Stimulated activated CD4-positive, alpha-beta T cell treated with anti-CD3 and anti-CD28 coated beads, Interleukin-12 subunit alpha, Interleukin-12 subunit beta, amount 100 ng/mL, for 24 hours (primary cell): ENCODE measurements at places on chromosomes 5 and 9.

GRCh38 chr9:16069671-16070454 lies 517.0 kb downstream of the CCDC171 start:
- DNase-seq = no peak

DNA sequence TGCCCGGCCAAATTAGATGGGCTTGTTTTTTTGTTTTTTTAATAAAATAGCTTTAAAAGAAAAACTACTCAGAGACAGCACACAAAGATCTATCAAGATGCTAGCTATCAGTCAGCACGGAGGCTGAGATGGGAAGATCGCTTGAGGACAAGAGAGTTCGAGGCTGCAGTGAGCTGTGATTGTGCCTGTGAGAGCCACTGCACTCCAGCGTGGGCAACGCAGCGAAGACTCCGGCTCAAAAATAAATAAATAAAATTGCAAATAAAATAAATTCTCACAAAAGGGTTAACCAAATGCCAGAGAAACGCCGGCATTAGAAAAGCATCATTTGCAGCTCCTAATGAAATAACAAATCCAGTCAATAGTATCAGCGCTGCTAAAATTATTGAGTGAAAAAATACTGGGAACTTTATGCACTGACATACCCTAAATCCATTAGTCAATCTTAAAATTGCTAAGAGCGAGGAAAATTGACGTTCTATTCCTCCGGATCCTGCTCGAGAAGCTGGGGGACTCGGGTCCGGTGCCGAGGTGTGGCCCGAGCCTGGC lies 681 bp downstream of the CPLANE1 start:
- DNase-seq = no peak

- DNase-seq = no peak
Measured at GRCh38 chr5:180832638-180833068, 28.4 kb downstream of the ZFP62 start.

DNA sequence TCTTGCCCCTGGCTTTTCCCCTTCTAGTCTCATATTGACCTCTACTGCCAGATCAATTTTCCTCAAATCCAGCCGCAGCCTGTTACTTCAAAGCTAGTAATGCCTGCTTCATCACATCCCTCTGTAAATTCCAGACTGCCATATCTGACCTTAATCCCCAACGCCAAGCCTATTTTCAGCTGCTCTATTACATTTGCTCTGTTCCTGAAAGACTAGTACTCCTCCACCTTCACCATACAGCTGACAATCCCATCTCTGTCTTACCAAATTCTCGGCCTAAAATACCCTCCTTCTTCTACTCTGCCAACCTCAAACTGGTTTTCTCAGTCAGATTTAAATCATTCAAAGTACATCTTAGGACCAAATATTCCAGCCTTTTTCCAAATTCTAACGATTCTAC lies 420.2 kb downstream of the RAB3C start:
- no peak for DNase-seq

GRCh38 chr5:154850255-154851062 lies at the start of gene FAXDC2:
FAXDC2 (minus strand) TSS chr5:154850603; CDS start chr5:154838178, 12,425 bp downstream.
- DNase-seq = no peak

- DNase-seq = no peak
Measured at GRCh38 chr9:102594241-102594640, 400.9 kb upstream of the CYLC2 start.

DNA sequence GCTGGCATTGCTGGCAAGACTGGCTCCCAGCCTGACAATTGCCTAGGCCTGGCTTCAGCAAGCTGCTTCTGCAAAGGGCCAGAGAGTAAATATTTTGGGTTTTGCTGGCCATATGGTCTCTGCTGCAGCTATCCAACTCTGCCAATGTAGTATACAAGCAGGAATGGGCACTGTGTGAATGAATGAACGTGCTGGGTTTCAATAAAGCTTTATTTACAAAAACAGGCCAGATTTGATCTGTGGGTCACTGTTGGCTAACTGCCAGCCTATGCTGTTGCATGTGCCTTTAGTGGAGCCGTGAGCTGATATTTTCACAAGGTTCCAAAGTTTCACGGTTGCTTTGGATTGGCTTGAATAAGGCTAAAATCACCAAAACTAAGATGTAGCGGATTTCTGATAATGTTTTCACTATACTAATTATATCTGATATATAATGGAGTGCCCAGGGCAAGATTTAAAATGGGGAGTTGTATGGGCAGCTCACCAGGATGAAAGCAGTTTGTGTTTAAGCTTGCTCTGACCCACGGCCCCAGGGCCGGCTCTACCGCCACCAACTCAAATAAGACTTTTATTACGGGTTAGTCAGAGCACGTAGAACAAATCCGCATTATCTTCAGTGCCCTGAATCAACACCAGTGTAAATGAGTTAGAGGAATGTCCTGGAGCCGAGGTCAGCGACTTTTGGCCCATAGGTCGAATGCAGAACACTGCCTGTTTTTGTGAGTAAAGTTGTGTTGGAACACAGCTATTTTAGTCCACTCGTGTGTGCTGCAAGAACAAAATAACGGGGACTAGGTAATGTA lies 98.6 kb upstream of the DAP start:
- DNase-seq = no peak

DNA sequence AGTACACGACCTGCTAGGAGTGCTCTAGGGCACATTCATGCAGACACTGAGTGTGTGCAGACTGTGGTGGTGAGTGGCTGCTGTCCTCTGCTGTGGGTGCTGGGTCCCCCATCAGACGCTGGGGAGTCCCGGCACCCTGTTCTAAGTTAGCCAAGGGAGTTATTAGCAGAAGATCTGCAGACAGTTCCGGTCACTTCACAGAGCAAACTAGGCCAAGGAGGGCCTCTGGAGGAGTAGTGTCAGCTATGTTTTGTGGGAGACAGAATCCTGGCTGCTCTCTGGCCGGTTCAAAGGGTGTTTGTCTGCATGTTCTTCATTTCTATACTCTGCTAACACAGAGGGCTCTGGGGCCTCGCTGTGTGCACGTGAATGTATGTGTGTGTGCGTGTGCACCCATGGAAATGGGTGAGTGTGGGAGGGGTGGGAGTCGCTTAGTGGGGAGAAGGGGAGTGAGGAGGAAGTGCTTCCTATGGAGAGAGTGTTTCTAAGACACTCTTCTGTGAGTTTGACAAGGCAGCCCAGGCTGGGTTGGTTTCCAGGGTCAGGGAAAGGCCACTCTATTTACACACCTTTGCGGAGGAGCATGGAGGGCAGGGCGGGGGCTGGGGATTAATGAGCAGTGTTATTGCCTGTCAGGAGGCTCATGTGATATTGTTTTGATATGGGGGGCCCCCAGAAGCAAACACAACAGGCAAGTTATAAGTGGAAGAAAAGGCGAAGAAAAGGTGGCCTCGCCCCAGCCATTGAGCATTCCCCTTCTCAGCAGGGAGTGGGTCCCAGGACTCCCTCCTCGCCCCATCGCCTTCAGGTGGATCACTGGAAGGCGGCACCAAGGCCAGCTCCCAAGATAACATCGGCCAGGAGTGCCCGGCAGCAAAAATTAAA lies 68.9 kb downstream of the MACROH2A1 start:
- DNase-seq = no peak

DNA sequence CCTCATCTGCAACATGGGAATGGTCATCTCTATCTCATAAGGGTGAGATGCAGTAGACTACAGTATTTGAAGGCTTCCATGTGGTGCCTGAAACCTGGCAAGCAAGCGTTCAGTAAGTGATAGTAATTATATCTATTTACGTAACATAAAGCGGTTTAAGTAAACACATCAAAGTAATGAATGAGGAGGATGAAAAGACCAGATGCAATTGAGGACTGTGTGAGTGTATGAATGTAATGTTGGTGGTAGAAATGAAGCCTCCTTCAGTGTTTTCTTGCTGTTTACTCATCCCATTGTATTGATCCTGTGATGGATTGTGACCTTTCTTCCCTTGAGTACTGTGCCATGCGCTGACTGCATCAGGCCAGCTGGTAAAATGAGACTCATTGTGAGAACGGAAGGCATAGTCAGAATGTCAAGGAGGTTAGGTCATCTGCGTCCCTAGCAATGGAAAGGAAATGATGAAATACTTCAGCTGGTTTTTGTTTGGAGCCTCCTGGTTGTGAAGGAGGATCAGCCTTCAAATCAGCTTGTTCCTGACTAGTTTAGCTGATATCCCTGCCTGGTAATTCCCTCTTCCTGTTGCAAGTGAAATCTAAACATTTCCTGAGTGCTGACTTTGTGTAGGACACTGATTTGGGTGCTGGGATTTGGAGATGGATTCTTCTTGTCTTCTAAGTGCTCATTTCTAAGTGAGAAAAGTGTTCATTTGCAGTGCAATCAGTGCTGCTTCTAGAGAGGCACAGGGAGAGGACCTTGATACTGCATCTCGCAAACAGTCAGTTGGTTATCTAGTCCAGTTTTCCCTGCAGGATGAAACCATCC lies 35.6 kb downstream of the TNFSF8 start:
- DNase-seq = no peak

DNA sequence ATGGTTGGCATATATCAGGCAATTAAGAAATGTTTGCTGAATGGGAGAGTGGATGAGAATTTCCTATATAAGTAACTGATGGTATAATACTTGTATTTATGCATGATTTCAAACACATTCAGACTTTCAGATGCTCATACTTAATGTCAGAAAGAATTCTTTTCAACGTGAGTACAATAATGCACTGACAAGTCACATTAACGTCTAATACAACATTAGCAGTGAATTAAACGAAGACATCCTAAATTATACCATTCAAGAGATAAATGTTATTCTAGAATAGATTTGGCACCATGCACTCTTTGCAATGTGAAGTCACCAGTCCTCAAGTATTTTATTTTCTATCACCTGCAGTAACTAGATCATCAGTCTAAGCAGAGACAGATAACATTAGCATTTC lies 712.9 kb downstream of the TLE1 start:
- DNase-seq = no peak

DNA sequence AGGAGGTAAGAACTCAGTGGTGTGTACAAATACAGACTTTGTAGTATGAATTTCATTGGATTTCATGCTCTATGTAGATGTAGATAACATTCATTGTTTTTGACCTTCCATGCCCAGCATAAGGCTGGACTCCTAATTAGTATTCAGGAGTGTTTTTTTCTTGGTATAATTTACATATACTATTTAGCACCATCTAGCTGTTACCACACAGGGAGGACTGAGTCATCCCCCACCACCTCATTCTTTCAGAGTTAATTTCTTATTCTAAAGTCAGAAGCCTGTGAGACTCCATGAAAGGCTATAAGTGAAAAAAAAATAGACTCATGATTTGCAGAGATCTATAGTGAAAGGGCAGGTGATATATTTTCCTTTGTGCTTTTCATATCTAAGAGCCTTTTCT lies 555.0 kb downstream of the PRR16 start:
- no peak for DNase-seq

DNA sequence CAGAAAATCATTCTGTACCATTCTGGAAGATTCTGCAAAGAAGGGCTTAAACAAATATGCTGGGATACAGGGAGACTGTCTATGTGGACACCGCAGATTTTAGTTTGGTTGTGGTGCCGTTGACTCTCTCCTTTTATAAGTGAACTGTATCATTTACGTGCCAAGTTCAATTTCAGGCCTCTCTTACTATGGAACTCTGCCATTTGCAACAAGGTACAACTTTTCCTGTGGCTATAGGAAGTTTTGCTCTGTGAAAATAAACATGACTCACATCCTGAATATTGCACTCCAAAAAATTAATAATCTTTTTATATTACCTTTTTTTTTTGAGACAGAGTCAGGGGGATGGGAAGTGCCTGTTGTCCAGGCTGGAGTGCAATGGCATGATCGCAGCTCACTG lies 29.7 kb upstream of the CSNK1G3 start:
- DNase-seq = no peak
